ENCODE measurements at places on chromosomes 16 and 17. TPM values are rescaled to one million over a fixed set of nuclear protein-coding genes. Genes with fewer than 3 reads are reported as not detected.

GRCh38 chr17:39926588-39927100 lies 757 bp downstream of the ORMDL3 start:
- no peak for DNase-seq

DNA sequence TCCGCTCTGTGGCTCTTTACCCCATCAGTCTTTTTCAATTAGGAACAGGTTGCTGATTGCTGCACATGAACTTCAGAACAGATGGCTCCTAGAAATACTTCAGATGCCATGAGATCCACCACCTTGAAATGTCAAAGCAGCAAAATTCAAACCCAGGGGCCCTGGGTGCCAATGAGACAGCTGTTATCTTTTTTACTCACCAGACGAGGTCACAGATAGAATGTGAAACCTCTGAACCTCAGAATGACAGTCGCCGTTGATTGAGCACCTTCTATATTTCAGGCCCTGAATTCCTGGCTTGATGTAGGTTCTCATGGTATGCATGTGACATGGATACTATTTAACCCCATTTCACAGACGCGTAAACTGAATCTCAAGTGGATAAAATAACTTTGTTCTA lies 63.0 kb downstream of the MAF start:
- no peak for DNase-seq

Gene CES4A
- 10.7 TPM for polyA plus RNA-seq

Gene KRT36
- polyA plus RNA-seq = not detected

DNA sequence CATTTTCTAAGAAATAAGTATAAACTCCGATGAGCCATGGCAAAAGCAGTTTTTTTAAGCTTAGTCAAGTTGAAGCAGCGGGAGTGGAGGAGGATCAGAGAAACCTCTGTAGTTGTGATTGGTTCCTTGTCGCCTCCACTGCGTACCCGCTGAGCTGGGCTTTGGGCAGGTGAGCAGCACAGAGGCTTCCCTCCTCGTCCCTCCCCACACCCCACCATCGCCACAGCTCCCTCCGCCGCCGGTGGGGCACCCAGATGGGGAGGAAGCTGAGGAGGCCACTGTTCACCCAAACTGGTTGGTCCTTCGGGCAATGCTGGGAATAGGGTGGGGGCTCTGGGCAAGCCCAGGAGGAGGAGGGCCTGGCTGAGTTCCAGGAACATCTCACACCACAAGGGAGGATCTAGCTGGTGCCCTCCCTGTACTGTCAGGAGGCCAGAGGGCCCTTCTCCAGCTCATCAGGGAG lies 5.2 kb upstream of the MRPL38 start:
- DNase-seq = no peak

DNA sequence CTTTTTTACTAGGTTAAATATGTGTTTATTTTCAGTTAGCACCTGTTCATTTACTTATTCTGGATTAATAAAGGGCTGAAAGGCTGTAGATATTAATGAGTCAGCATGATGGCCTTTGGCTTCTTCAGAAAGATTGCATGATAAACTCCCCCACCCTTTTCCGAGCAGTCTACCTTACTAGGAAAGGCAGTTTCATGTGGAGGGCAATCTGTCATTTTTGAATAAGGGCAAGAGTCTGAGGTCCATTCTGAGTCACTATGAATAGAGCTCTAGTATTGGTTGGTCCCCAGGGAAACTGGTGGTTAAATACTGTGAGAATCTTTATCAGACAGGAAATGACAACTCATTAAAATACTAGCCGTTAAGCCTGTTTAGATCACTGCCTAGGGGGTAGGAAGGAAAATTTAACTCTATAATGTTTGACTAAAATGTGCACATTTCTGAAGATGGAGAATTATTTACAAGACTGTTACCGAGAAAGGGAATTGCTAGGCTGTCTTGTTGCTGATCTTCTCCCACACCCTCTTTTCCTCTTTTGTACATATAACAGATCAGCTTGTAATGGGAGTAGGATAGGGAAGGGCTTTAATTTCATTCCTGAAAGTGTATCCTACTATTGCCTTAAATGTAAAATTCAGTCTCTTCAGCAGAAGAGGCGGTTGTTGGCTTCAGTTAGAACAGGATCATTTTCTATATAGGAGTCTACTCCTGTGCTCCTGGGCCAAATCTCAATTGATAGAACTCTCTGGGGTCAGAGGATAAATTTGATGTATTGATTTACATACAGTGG lies 63.3 kb downstream of the TUBD1 start:
- DNase-seq = no peak

- DNase-seq = no peak
Observed at GRCh38 chr16:85571813-85572619, 41.1 kb upstream of the GSE1 start.

Gene MSRB1
- 12.7 TPM for polyA plus RNA-seq

GRCh38 chr17:37138571-37139120 lies 189.9 kb downstream of the AATF start:
- no peak for DNase-seq

Measured in left renal pelvis (tissue), 4 donors.